ENCODE measurements at places on chromosomes 1 and 21.

DNA sequence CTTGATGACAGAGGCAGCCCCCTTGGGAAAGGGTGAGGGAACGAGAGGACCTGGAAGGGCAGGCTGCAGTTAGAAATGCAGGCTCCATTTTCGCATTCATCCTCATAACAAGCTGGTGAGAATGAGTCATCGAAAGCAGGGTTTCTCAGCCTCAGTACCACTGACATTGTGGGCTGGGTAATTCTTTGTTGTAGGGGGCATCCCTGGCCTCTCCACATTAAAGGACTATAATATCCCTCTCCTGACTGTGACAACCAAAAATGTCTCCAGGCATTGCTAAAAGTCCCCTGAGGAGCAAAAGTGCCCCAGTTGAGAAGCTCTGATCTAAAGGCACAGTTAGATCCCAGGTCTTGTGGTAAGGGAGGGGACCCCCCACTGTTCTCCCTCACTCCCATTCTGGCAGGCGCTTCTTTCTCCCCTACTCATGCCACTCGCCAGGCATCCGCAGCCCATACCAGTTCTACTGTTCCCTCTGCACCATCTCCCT lies 20.4 kb downstream of the KCNN3 start:
- H3K4me3 ChIP-seq, result no peak overlapping the region
- H3K4me1 ChIP-seq, result no peaks in the 10 kb centered on the region
- H3K36me3 ChIP-seq, result no peaks in the 10 kb centered on the region
- no peak for DNase-seq
- no peaks in the 10 kb centered on the region for H3K27me3 ChIP-seq

GRCh38 chr21:45237401-45237800 lies 50.3 kb downstream of the POFUT2 start:
- no peaks in the 10 kb centered on the region for H3K27me3 ChIP-seq
- no peak for DNase-seq
- no peak overlapping the region for H3K4me3 ChIP-seq
- H3K36me3 ChIP-seq, result no peaks in the 10 kb centered on the region
- H3K4me1 ChIP-seq, result no peaks in the 10 kb centered on the region
- H3K27ac ChIP-seq, result no peak overlapping the region

- H3K27me3 ChIP-seq, result no peaks in the 10 kb centered on the region
- peak; percentile 66 for DNase-seq
- peaks cover 7% of the 10 kb centered on the region for H3K36me3 ChIP-seq
Observed at GRCh38 chr1:28518745-28519341, 13.0 kb downstream of the RCC1 start.

DNA sequence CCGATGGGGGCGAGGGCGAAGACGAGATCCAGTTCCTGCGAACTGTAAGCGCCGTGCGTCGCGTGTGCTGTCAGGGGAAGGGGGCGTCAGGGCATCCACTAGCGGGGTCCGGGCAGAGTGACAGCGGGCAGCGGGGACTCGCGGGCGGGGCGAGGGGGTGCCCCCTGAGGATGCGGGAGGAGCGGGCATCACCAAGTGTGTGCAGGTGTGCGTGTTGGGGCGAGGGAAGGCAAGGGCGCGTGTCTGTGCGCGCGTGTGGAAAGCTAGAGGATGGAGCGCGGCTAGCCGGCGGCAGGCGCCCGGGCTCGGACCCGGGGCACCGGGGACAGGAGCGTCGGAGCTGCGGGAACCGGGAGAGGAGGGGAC lies 525 bp downstream of the RYR2 start:
- H3K4me3 ChIP-seq, result no peak overlapping the region
- no peak for DNase-seq
- no peaks in the 10 kb centered on the region for H3K4me1 ChIP-seq
- H3K27me3 ChIP-seq, result peaks cover 16% of the 10 kb centered on the region
- no peaks in the 10 kb centered on the region for H3K36me3 ChIP-seq

DNA sequence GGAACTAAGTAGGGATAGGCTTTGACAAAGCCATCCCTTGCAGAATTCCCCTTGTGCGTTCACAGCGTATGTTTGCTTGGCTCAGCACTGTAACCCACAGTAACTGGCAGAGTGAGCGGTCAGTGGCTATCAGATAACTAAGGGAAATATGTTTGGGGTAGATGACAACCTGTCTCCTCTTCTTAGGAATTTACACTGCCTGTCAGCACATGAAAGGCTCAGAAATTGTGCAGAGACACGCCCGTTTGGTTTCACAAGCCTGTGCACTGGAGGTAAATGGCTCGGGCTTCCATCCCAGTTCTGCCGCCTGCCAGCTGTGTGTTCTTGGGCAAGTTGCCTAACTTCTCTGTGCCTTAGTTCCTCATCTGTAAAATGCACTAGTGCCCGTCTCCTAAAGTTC lies 101.2 kb downstream of the PRDM2 start:
- no peak overlapping the region for H3K27ac ChIP-seq
- H3K36me3 ChIP-seq, result no peaks in the 10 kb centered on the region
- no peaks in the 10 kb centered on the region for H3K27me3 ChIP-seq
- no peak overlapping the region for H3K4me3 ChIP-seq
- no peaks in the 10 kb centered on the region for H3K4me1 ChIP-seq

GRCh38 chr1:62891956-62892562 lies 108.1 kb downstream of the ATG4C start:
- no peaks in the 10 kb centered on the region for H3K4me1 ChIP-seq
- no peak for DNase-seq
- H3K27ac ChIP-seq, result no peak overlapping the region
- no peaks in the 10 kb centered on the region for H3K36me3 ChIP-seq
- no peaks in the 10 kb centered on the region for H3K27me3 ChIP-seq

DNA sequence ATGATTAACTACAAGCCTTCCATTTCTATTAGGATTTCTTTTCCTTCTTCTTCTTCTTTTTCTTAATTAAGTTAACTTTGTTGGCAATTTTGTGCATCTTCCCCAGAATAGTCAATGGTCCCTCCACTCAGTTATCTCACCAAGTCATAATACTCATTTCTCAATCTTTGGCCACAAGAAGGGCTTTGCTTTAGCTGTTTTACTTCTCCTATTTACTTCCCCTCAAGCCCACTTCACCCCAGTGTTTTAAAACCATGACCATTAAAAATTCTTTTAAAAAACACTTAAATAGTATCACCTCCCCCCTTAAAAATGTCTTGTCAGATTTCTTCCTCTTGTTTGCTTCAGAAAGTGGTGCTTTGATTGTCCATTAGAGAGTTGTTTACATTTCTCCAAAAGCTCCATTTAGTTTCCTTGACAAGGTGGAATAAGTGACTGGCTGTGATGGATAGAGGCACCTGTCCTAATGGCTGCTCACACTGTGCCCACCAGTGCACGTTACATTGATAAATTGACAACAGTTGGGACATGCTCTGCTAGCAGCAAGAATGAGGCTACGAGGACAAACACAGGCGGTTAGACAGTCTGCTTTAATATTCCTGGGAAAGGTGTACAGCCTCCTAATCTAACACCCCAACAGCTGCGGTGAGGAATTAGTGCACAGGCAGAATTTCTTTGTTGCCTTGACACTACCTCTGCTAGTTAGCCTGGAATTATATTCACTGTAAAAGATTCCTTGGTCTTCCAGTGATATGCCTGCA lies 354.7 kb downstream of the LMO4 start:
- no peaks in the 10 kb centered on the region for H3K27me3 ChIP-seq
- H3K4me3 ChIP-seq, result no peak overlapping the region
- no peaks in the 10 kb centered on the region for H3K36me3 ChIP-seq
- no peaks in the 10 kb centered on the region for H3K4me1 ChIP-seq
- no peak for DNase-seq
- no peak overlapping the region for H3K27ac ChIP-seq

- peaks cover 24% of the 10 kb centered on the region for H3K27me3 ChIP-seq
- H3K4me1 ChIP-seq, result peaks cover 6% of the 10 kb centered on the region
- DNase-seq, result no peak
- H3K27ac ChIP-seq, result no peak overlapping the region
Observed at GRCh38 chr1:159172614-159173291, 1.3 kb downstream of the CADM3 start.

DNA sequence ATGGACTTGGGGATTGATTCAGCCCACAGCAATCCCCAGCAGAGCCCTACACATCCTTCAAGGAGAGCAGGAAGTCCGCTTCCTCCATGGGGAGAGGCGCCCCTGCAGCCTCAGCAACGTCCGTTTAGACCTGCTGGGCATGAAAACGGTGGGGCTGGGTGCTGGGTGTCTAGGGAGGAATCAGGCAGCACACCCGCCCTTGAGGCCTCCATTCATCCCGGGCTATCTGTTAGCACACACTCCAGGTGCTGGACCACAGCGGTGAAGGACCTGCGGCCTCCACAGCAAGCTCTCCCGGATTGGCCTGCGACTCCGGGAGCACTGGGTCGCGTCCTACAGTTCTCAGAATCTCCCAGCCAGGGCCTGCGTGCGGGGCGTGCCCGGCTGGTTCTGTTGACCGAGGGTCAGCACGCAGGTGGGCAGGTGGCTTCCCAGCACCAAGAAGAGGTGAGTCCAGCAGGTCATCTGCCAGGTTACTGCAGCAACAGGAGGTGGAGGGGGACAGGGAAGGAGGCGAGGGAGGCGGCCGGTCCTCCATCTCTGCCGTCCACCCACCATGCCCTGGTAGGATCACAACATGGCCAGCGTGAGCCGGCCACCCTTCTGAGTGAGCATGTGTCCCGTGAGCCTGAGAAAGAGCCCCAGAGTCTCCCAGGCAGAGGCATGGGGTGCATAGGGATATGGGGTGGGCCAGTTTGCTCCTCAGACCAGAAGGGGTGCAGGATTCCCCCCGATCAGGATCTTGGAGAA lies 96.6 kb downstream of the RIPK4 start:
- H3K27ac ChIP-seq, result no peak overlapping the region
- DNase-seq, result no peak
- H3K4me3 ChIP-seq, result no peak overlapping the region
- no peaks in the 10 kb centered on the region for H3K27me3 ChIP-seq
- peaks cover 17% of the 10 kb centered on the region for H3K4me1 ChIP-seq
- H3K36me3 ChIP-seq, result no peaks in the 10 kb centered on the region

GRCh38 chr1:29716306-29716705 lies 480.0 kb downstream of the PTPRU start:
- H3K4me3 ChIP-seq, result no peak overlapping the region
- no peak for DNase-seq
- H3K36me3 ChIP-seq, result no peaks in the 10 kb centered on the region
- no peak overlapping the region for H3K27ac ChIP-seq
- no peaks in the 10 kb centered on the region for H3K4me1 ChIP-seq

GRCh38 chr1:20074725-20075171 lies 4.8 kb downstream of the PLA2G5 start:
- peaks cover 2% of the 10 kb centered on the region for H3K27me3 ChIP-seq
- no peaks in the 10 kb centered on the region for H3K36me3 ChIP-seq
- DNase-seq, result no peak

- peaks cover 23% of the 10 kb centered on the region for H3K36me3 ChIP-seq
- H3K4me3 ChIP-seq, result no peak overlapping the region
- H3K27ac ChIP-seq, result no peak overlapping the region
- no peaks in the 10 kb centered on the region for H3K27me3 ChIP-seq
Observed at GRCh38 chr1:171716616-171717015, 25.2 kb downstream of the VAMP4 start.

DNA sequence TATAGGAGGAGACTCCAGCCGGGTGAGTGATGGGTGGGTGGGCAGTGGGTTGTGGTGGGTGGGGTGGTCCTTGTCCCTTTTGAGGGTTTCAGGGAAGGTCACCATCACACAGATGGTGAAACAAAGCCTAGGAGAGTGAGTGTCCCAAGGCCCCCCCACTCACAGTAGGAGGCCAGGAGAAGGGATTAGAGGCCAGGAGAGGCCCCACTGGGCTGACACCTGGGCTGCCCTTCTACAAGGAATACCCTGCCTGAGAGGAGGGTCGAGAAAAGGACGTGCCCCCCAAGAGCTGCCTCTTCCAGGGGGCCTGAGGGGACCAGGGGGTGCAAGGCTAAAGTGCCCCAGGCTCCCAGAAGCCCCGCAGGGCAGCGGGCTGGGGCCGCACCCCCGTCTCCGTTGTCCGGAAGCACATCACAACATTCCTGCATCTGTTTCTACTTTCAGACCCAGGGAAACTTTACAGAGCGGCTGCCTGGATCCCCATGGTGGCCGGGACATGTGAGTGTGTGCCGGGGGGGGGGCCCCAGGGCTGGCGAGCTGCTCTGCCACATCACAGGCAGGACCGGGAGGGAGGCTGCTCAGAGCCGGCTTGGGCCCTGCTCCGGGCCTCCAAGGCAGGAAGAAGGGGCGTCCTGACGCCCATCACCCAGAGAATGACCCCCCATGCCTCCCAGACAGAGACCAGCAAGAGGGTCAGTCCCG lies 68.2 kb downstream of the ARHGEF16 start:
- H3K4me1 ChIP-seq, result no peaks in the 10 kb centered on the region
- no peak for DNase-seq
- no peak overlapping the region for H3K27ac ChIP-seq
- no peaks in the 10 kb centered on the region for H3K27me3 ChIP-seq
- H3K36me3 ChIP-seq, result no peaks in the 10 kb centered on the region

DNA sequence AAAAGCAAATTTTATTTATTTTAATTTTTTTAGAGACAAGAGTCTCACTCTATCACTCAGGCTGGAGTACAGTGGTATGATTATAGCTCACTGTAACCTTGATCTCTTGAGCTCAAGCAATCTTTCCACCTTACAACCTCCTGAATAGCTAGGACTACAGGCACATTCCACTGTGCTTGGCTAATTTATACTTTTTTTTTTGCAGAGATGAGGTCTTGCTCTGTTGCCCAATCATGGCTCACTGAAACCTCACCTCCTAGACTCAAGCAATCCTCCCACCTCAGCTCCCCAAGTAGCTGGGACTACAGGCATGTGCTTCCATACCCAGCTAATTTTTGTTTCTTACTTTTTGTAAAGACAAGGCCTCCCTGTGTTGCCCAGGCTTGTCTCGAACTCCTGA lies 49.5 kb downstream of the DR1 start:
- no peak overlapping the region for H3K4me3 ChIP-seq
- no peaks in the 10 kb centered on the region for H3K36me3 ChIP-seq
- H3K27ac ChIP-seq, result no peak overlapping the region
- no peaks in the 10 kb centered on the region for H3K4me1 ChIP-seq
- no peak for DNase-seq

DNA sequence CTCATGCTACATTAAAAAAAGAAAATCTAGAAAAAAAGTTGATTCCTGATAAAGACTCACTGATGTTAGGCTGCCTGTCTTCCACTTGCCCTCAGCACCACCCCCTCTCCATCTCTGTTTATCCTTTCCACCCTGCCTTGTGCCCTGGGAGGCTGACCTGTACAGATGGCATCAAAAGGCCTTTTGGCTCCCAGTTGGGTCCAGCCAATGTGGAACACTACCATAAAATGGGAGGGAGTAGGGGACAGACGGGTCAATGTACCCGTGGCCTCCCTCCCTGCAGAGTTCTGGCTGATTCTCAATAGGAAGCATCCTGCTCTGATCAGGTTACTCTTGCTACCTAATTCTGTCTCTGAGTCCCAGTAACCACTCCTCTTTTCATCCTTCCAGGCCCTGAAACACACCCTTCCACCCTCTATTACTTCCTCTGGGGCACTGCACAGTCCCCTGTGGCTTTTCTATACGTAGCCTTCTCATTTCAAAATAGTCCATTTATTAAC lies 300.0 kb downstream of the HHIPL2 start:
- H3K27ac ChIP-seq, result no peak overlapping the region
- H3K36me3 ChIP-seq, result no peaks in the 10 kb centered on the region
- H3K4me3 ChIP-seq, result no peak overlapping the region
- H3K4me1 ChIP-seq, result no peaks in the 10 kb centered on the region
- no peaks in the 10 kb centered on the region for H3K27me3 ChIP-seq

DNA sequence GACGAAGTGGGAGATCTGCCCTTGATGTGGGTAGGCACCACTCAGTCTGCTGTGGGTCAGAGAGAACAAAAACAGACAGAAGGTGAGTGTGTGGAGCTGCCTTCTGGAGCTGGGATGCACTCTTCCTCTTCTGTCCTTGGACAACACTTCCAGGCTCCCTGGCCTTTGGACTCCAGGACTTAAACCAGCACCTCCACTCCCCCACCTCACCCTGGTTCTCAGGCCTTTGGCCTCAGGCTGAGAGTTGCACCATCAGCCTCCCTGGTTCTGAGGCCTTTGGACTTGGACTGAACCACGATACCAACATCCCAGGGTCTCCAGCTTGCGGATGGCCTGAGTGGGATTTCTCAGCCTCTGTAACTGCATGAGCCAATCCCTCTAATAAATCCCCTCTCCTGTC lies 68.1 kb upstream of the STUM start:
- no peak overlapping the region for H3K27ac ChIP-seq
- DNase-seq, result no peak
- H3K36me3 ChIP-seq, result no peaks in the 10 kb centered on the region

Measured in natural killer cell (primary cell).